Endothelial cell of umbilical vein (primary cell): ENCODE measurements at places on chromosomes 11 and 22. TPM values are rescaled to one million over a fixed set of nuclear protein-coding genes. Genes with fewer than 3 reads are reported as not detected.

GRCh38 chr22:19094393-19094997 is 27.7 kb downstream of the DGCR2 start:
- DNase-seq = no peak

- no peak for DNase-seq
Measured at GRCh38 chr11:16690086-16690485, 48.4 kb upstream of the C11orf58 start.

DNA sequence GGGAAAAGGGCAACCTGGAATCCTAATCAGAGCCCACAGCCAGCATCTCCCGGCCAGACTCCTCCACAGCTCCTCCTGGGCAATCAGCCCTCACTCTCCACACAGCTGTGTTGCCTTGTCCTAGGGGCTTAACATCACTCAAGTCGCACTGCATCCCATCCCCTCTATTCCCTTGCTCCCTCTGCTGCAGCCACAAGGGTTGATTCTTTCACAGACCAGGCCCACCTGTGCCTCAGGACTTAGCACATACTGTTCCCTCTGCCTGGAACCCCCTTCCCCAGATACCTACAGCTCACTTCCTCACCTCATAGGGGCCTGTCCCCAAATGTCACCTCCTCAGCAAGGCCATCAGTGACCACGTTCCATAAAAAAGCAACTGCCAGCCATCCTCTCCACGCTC is 18.4 kb downstream of the SPATA19 start:
- DNase-seq = no peak

- DNase-seq = no peak
Measured at GRCh38 chr11:69683764-69684333, 8.7 kb upstream of the LTO1 start.

DNA sequence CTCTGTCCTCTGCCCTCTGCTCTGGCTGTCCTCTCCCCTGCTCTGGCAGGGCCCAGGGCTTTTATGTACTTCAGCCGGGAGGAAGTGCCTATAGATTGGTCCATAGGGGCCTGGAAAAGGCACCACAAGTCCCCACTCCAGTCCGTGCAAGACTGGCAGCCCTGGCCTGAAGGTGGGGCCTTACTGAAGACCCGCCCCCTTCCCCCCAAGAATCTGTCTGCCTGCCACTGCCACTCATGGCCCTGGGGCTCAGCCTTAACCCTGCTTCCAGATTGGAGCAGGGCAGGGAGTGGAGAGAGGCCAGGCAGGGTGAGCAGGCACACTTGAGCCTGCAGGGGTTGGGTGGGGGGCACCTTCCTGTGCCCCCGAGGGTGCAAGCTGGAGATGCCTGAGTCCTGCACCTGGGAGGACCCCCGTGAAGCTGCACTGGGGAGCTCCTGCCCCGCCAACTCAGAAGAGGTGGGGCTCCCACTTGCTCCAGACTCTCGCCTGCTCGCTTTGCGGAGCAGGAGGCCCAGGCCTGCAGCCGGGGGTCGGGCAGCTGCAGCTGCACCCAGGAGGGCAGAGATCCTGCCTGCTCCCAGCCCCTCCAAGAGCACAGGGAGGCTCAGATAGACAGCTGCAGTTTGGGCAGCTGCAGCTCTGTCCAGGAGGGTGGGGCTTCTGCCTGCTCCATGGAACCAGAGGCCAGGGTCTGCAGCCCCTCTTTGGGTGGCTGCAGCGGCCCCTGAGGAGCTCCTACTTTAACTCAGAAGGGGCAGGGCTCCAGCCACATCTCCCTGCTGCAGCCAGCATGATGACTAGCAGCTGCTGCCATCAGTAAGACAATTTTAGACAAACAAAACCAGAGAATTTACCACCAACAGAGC is 51.0 kb upstream of the SC5D start:
- no peak for DNase-seq

GRCh38 chr11:78768971-78769370 is 194.3 kb upstream of the NARS2 start:
- DNase-seq = no peak

DNA sequence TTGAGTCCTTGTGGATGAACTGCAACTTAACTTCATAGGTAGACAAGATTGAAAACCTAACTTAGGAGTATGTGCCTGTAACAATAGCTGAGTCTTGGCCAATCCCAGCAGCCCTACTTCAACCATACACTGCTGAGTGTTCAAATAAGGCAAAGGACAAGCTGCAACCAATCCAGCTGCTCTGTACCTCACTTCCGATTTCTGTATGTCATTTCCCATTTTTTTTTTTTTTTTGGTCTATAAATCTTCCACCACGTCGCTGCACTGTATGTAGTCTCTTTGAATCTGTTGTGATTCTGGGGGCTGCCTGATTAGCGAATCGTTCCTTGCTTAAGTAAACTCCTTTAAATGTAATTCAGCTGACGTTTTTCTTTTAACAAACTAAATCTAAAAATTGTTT is 35.4 kb upstream of the FLI1 start:
- DNase-seq = no peak

GRCh38 chr11:20049231-20049630 is 111.0 kb downstream of the DBX1 start:
- no peak for DNase-seq

- DNase-seq = no peak
Measured at GRCh38 chr11:115377882-115378296, 126.3 kb downstream of the CADM1 start.

- peak; percentile 27 for DNase-seq
Measured at GRCh38 chr11:124481365-124482323, 36.1 kb upstream of the OR8B8 start.

GRCh38 chr11:64358907-64359711 is at the start of gene RPS6KA4:
Gene RPS6KA4 (plus strand): TSS chr11:64359162. CDS start chr11:64359236, 74 bp downstream.
- DNase-seq = peak; percentile 60

DNA sequence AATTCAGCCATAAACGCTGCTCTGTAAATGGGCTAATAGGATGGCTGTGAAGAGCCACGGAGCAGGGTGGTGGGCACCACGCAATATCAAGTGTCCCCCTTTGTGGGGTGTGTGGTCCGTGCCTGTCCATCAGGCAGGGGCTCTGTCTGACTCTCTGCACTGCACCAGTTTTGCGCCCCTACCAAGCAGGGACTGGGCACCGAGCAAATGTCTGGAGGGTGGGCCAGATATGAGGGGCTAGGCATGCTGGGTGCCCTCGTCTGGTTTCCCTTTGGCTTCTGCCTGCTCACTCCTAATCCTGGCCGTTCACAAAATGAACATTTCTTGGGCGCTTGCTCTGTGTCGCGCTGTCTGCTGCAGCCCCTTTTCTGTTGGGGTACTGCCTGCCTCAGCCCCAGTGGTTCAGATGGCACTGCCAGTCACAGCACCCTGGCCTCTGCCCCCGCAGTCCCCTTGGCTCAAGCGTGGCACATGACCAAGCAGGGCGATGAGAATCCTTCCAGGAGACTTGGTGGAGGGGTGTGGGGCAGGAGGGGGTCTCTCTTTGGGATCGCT is 37.1 kb upstream of the CELSR1 start:
- DNase-seq = no peak

- no peak for DNase-seq
Measured at GRCh38 chr11:112229746-112230433, 3.7 kb downstream of the PTS start.

GRCh38 chr11:22769081-22769480 is 60.5 kb downstream of the SVIP start:
- no peak for DNase-seq

DNA sequence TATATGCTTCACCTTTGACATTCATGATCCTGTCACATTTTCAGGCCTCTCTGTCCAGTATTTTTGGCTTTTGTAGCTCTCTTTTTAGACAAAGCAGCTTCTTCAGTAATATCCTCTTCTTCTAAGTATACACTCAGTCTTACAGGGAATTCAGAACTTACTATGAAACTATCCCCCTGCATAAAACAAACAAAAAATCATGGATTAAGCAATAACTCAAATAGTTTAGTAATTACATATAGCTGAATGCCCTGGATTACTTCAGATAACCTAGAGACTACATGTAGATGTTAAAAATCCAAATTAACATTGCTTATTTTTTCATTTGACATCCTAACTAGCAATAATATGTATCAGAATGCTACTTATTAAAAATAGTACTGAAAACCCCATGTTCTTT is 5.2 kb downstream of the TAF1D start:
- no peak for DNase-seq

- no peak for DNase-seq
Measured at GRCh38 chr11:17388609-17389210, at the start of gene KCNJ11. Gene KCNJ11 (minus strand): TSS chr11:17388659. CDS start chr11:17388091, 568 bp downstream.

DNA sequence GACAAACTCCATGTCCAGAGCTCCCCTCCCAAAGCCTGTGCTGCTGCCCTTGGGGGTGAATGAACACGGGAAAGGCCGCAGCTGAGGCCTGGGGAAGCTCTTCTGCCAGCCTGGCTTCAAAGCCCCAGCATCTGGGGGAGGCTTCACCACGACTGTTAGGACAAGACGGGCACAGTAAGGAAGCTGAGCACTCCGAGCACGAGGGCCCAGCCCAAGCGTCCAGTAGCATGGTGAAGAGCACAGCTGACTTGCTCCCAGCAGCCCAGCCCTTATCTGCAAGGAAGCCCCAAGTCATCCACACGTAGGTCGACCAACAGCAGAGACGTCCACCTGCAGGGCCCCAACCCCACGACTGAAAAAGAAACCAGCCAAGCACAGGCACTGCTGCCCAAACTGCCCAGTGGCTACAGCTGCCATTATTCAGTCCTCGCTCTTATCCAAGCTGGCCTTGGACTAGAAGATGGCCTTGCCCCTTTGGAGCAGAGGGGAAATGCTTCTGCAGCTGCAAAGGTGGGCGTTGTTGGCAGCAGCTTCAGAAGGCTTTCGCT is 62.5 kb downstream of the SHANK2 start:
- no peak for DNase-seq

DNA sequence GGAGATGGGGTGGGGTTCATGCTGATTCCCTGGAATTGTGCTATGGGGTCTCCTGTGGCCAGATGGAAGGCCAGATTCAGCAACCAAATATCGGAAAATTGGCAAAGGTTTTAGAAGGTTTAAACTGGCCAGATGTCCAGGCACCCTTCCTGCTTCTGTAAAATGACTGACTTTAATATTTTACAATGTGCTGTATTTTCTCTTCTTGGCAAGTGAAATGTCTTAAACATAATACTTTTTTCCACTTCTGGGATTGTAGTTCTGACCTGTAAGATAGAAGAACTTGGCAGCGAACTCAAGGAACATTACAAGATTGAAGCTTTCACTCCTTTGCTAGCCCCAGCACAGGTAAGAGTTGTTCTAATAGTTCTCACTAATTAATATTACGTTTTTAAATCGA is 17.5 kb downstream of the POLA2 start:
- no peak for DNase-seq

GRCh38 chr11:118236170-118236569 is 11.4 kb upstream of the JAML start:
- DNase-seq = no peak

- no peak for DNase-seq
Measured at GRCh38 chr11:66542362-66542761, 3.5 kb downstream of the ZDHHC24 start.

DNA sequence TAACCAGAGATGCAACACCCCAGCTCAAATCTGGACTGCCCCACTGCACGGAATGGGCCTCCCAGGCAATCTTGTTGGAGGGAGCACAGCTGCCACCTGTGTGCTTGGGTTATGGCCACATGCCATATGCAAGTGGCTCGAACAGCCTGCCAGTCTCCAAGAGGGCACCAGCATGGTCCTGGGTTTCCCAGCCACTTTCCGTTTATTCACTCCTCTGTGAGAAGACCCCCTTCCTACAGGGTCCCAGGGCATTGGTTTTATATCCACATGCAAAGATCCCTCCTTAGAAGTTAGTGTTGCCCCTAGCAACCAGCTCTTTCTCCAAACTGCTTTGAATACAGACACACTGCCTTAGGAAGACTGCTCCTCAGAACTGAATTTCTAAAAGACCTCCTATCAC is 487.8 kb downstream of the BUD13 start:
- DNase-seq = no peak

DNA sequence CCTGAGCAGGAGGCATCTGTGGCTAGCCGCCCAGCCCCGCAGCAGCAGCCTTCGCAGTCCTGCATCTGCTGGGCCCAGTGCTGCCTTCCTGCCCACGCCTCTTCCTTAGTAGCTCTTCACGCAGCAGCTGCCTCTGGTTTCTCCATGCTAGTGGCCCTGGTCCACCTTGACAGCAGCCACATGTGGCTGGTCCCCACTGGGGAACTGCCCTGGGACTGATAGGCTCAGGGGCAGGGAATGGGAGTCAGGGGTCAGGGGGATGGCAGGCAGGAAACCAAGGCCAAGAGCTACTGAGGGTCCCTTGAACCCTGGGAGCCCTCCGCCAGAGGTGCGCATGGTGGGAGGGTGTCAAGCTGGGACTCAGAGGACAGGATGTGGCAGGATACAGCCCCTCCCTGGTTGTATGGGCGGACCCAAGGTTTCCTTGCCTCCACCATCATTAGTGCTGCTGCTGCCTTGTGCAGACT is 99.4 kb upstream of the PITPNB start:
- DNase-seq = no peak

- DNase-seq = no peak
Measured at GRCh38 chr22:44091021-44091721, 67.1 kb downstream of the PARVB start.

LYVE1 gene
- 1.5 and 7.6 TPM in 2 replicates for total RNA-seq

UEVLD gene
- 19.1 and 22.5 TPM in 2 replicates for total RNA-seq

CSTF3 gene
- 46.6 and 52.3 TPM in 2 replicates for total RNA-seq

BEST1 gene
- 0.21 TPM in 1 of 2 replicates, not detected in the other for total RNA-seq

TTC28 gene
- 45.7 and 51.1 TPM in 2 replicates for total RNA-seq

NCF4 gene
- total RNA-seq = not detected in 2 replicates

SMCO4 gene
- 19.9 and 21.3 TPM in 2 replicates for total RNA-seq

TCF20 gene
- total RNA-seq = 36.7 and 38.3 TPM in 2 replicates

TRIM51 gene
- total RNA-seq = not detected in 2 replicates

PGA5 gene
- not detected in 2 replicates for total RNA-seq
